Osteoblast (primary cell): ENCODE measurements at places on chromosomes 6 and 20. TPM values are rescaled to one million over a fixed set of nuclear protein-coding genes. Genes with fewer than 3 reads are reported as not detected.

ENPP5 gene
- total RNA-seq: 2.5 and 5.3 TPM in 2 replicates

COL12A1 gene
- total RNA-seq: 1,393 and 1,591 TPM in 2 replicates

RRAGD gene
- total RNA-seq: 3.3 and 4.7 TPM in 2 replicates

DNA sequence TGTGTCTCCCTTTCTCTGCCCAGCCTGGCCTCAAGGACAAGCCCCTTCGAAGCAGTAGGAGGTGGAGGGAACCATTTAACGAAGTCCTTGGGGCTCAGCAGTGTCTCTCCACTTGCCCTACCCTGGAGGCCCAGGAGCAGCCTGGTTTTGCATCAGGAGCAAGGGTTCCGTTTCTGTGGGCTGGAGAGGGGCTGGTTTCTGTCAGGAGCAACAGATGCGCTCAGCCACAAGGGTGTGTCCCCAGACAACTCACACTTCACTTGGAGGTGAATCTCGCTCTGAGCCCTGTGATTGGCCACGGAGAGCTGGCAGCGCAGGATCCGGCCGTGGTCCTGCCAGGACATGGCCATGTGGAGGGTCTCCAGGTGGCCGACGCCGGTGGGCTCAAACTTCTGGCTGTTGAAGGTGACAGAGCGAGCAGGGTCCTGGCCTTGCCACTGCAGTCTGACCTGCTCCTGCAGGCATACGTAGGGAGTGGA, 6.9 kb downstream of the SIGLEC1 start:
- DNase-seq: no peak
- no peaks in the 10 kb centered on the region for H3K4me1 ChIP-seq
- H3K36me3 ChIP-seq: no peaks in the 10 kb centered on the region

GRCh38 chr20:496126-496696, 33.9 kb upstream of the TBC1D20 start:
- no peaks in the 10 kb centered on the region for H3K27me3 ChIP-seq
- peaks cover 3% of the 10 kb centered on the region for H3K4me1 ChIP-seq
- DNase-seq: no peak
- peak overlapping the region; percentile 45 for H3K27ac ChIP-seq
- peaks cover 83% of the 10 kb centered on the region for H3K36me3 ChIP-seq

- no peak for DNase-seq
- H3K27me3 ChIP-seq: no peaks in the 10 kb centered on the region
- no peaks in the 10 kb centered on the region for H3K4me1 ChIP-seq
- no peak overlapping the region for H3K4me3 ChIP-seq
- H3K27ac ChIP-seq: no peak overlapping the region
These were observed 193.5 kb upstream of the SPTLC3 start for GRCh38 chr20:12815231-12815768.
